ENCODE measurements at places on chromosomes 1 and 21.

DNA sequence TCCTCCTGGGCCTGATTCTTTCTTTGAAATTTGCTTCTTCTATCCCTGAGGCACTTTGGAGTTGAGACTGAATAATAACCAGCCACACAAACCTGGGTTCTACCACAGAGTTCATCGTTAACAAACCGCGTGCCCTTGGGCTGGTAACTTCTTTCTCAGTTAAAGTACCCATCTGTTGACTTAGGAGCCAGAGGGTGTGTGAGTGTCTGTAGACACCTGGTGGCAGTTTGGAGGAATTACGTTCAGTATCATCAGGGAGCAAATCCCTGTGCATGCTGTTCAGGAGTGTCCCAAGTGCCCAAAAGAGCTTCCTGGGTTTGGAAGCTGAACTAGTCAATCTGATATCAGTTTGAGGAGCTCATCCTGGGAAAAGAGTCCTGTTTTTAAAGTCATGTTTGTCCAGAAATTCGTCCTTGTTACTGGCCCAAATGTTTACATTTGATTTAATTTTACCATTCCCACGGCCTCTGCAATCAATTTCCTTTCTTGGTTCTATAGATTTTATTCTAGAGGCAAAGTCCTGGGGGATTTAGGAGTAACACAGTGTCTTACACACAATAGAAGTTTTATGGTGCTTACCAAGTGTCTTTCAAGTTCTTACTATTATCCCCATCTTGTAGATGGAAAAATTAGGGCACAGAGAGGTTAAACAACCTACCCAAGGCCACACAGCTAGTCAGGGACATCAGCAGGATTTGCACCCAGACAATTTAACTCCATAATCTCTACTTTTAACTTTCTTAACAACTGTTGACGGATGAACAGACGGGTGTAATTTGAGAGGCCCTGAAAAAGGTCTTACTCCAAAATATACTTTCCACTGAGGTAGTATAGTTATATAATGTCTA is 26.7 kb upstream of the RPTN start:
- no peak for DNase-seq

DNA sequence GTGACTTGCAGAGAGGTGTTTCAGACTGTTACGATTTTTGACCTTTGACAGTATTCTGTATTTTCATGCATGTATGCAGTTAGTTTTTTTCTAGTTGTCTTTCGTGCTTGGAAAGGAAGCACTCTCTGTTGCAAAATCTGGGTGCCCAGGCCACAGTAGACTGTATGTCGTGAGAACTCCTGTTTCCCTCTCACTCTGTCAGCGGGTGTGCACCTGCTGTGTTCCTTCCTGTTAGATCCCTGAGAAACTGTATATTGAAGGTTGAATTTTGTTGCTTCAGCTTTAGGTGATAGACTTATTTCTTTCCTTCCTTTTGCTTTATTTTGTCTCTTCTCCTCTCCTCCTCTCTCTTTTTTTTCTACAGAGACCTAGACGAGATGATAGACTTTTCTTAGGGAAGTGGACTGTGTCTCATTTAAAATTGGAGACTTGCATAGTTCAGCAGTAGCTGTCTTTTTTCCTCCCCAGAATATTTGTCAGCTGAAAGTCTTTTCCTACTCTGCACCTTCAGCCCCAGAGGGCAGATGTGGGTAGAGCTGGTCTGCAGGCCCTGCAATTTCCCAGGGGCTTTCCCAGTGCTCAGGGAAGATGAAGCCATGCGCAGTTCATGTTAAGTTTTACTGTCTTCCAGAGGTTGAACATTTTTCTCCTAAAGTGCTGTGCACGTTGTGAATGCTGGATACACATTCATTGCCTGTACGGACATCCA is 1.4 kb downstream of the TRAPPC10 start:
- DNase-seq, result no peak

DNA sequence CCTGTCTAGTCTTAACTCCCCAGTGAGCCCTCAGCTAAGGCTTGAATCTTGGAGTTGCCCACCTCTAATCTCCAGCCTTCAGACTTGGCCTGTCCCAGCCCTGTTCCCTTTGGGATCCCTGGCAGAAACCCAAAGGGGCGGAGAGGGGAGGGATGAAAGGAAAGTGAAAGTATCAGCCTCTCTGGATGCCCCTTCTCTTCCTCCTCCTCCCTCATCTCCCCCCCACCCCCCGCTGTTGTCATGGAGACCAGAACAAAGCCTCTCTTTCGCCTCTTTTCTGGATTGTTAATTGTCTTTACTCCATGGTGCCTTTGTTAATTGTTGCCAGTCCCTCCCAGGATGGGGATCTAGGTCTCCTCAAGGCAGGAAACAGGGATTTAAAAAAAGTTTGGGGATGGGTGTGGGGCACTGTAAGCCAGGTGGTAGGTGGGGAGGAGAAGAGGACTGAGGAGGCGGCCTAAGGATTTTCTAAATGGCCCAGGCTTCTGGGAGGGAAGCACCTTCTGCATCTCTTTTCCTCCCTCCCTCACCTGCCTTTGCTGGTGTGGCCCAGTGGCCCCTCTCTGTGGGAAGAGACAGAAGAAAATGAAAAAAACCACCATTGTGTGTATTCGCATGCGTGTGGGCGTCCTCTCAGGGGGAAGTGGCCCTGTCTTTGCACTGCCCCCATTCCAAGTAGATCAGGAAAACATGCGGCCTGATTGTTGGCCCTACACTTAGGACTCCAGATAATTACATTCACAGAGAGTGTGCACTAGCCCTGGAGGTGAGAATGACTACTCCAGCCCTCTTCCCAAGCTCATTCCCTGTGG is 7.5 kb upstream of the SOX13 start:
- DNase-seq, result no peak

DNA sequence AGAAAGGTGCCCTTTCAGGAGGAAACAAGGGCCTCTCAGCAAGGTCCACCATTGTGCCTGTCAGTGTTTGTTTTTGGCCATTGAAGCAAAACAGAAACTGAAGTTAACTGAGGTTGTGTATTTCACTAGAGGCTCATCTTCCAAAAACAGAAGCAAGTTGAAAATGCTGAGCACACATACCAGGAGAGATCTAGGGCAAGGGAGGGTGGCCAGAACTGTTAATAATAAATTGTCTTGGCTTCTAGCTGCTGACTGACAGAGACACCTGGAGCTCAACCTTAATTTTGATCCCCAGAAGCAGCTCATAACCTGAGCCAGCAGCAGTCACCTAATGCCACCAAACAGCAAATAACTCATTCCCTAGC is 5.2 kb downstream of the AGMAT start:
- DNase-seq, result no peak

GRCh38 chr1:69511426-69512192 is 56.1 kb upstream of the LRRC7 start:
- no peak for DNase-seq

All from epithelial cell of prostate (primary cell).